Lung (tissue), 17 donors: ENCODE measurements at places on chromosomes 11 and 22. TPM values are rescaled to one million over a fixed set of nuclear protein-coding genes. Genes with fewer than 3 reads are reported as not detected.
A peak's percentile ranks its signal among the peaks of the same experiment; 100 is the strongest.

The TMPRSS4 gene
- total RNA-seq: 4.8 TPM

- DNase-seq: no peak
Observed at GRCh38 chr22:36079041-36079440, 50.4 kb upstream of the RBFOX2 start.

DNA sequence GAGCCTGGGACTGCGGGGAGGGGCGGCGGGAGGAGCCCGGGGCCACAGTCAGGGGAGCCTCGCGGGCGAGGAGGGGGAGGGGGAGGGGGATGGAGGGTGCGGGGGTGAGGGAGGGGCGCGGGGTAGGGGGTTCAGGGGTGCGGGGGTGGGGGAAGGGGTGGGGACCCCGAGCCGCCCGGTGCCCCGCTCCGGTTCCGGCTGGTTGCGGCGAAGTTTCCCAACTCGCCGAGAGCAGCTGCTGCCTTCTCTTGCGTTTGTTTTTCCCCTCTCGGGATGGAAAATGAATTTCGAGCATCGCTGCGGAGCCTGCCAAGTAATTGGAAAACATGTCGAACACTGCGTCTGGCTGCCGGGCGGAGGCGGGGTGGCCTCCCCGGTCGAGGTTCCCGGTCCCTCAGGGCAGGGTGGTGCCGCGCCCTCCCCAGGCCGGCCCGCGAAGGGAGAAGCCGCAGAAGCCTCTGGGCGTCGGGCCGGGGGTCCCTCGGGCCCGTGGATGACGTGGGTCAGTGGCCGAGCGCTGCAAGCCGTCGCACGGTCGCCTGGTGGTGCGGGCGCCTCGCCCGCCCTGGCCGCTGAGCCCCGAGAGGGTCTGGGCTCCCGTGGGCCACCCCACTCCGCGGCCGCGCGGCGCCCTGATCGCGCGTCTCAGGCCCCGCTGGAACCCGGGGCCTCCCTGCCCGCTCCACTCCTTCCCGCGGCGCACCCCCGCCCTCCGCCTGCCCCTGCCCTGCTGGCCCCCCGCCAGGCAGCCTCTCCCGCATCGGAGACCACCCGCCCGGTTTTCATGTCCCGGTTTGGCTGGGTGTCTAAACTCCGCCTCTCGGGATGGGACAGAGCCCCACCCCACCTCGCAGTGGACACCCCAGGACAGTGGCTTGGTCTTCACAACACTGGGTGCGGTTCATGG lies 12.1 kb downstream of the SPATA19 start:
- peak; percentile 25 for DNase-seq

DNA sequence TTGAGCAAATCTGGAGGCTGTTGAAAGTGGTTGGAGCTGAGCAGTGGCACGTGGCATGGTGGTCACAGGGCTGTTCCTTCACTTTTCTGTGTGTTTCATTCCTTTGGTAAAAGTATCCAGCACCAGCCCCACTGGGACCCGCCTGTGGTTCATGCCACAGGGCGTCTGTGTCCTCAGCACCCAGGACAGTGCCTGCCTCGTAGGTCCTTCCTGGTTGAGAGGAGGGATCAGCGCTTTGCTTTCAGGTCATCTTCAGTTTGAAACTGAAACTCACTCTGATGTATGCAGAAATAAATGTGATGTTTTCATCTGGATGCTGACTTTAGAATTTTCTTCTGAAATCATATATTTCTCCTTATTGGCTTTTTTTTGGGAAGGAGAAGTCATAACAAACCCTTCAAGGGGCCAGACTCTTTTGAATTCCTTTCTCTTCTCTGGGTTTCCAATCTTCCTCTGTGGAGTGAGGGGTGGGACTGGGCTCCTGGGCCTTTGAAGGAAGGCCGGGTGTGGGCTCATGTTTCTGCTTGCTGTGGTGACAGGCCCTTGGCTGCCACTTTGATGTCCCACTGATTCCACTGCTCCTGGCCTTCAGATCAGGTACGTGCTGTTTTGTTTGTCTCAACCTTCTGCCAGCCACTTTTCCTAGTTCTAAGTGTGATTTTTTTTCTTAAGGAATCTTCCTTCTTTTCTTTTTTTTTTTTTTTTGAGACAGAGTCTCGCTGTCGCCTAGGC lies 26.2 kb downstream of the TBC1D22A start:
- no peak for DNase-seq

The MMP27 gene
- total RNA-seq: not detected

DNA sequence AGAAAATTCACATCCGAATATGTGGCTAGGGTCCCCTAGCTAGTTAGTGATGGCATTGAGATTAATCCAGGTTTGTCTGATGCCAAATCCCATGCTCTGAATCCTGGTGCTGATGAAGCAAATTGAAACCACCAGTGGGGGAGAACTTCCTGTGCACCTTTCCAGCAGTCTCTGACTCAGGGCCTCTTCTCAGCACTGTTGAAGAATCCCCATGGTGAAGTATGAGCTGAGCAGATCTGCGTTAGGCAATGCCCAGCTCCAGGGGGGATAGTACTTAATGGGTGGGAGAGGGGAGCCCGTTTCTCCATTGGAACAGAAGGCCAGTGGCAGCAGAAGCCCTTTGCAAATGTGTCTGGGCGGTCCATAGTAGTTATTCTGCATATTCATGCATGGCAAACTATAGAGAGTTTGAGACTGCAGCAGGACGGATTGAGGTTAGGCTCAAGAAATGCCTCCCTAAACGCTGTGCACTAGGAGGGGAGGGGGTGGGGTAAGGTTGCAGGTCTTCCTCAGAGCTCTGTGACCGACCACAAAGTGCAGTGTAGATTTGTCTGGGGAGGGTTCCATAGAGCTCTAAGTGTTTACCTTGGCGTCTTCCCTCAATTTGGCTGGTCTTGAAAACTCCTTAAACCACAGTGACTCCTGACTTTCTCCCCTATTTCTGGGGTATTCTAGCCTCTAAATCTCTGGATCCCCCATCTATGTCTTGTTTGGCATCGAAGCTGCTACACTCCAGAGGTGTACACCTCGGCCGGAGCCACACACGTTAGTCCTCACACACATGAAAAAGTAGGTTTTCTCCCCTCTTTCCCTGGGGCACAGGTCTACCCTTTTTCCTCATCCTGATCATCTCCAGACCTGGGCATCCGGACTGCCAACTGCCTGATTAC lies 4.8 kb downstream of the POU2F3 start:
- no peak for DNase-seq

The GNAZ gene
- 3.6 TPM for total RNA-seq

GRCh38 chr11:119506436-119506835 lies 83.5 kb upstream of the THY1 start:
- DNase-seq: peak; percentile 17

DNA sequence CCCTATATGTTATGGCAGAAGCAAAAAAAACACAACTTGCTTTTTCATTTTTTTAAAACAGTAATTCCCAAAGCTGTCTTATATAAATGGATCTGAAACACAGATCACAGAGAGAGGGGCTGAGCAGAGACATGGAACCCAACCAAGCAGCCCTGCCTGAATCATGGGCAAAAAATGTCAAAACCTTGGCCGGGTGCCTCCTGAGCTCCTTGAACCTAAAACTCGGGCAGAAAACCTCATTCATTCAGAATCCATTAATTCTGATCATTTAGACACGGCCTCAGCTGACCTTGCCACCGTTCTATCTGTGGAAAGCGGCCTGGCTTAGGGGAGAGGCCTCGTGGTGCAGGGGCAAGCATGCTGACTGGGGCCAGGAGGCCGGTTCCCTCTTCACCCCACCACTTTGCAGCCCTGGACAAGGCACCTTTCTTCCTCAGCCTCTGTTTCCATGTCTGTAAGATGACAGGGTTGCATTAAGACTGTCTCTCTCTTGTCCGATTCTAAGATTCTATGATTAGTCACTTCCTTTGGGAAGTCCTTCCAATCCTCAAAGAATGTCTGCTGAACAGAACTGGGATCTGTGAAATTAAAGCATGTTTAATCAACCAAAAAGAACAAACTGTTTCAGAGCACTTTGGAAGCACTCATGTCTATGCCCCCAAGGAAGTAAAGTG lies 26.0 kb downstream of the TENM4 start:
- no peak for DNase-seq

DNA sequence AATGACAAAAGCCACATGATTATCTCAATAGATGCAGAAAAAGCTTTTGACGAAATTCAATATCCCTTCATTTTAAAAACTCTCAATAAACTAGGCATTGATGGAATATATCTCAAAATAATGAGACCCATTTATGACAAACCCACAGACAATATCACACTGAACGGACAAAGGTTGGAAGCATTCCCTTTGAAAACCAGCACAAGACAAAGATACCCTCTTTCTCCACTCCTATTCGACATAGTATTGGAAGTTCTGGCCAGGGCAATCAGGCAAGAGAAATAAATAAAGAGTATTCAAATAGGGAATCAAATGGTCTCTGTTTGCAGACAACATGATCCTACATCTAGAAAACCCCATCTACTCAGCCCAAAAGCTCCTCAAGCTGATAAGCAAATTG lies 52.0 kb downstream of the CASP12 start:
- DNase-seq: no peak

DNA sequence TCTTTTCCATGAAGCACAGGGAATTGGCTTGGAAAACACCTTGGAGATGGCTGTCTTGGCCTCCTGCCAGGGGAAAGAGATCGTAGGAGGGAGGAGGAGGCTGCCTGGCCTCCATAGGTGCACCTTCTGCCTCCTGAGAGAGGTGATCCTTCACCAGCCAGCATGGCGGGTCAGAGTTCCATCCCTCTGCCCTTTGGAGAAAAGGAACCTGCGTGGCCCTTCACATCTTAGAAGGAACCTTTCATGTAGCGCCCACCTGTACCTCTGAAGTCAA lies 58.2 kb upstream of the DRD2 start:
- DNase-seq: no peak

- DNase-seq: no peak
Observed at GRCh38 chr11:114159320-114159719, 99.8 kb downstream of the ZBTB16 start.

DNA sequence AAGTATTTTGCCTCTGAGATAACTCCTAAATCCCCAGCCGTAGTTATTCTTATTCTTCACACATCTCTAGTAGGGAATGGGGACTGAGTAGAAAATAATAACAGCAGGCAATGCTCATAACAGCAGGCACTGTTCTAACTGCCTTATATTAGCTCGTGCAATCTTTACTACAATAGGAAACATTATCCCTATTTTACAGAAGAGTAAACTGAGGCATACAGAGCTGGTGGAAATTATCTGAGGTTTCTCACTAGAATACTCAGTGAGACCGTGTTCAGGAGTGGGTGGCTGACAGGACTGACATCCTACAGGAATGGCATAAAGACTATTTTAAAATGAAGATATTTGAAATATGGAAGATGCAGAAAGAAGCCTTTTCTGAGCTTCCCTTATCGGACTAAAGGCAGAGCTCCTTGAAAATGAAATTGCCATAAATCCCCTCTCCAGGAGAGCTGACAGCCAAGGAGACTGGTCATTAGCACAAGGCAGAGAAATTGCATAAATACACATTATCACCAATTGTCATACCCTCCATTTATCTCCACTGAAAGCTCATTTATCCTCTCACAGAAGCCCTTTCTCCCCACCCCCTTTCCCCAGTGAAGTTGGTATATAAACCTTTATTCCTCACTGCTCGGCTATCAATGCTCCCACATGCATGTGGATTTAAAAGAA lies 93.9 kb downstream of the RASSF10 start:
- DNase-seq: no peak

DNA sequence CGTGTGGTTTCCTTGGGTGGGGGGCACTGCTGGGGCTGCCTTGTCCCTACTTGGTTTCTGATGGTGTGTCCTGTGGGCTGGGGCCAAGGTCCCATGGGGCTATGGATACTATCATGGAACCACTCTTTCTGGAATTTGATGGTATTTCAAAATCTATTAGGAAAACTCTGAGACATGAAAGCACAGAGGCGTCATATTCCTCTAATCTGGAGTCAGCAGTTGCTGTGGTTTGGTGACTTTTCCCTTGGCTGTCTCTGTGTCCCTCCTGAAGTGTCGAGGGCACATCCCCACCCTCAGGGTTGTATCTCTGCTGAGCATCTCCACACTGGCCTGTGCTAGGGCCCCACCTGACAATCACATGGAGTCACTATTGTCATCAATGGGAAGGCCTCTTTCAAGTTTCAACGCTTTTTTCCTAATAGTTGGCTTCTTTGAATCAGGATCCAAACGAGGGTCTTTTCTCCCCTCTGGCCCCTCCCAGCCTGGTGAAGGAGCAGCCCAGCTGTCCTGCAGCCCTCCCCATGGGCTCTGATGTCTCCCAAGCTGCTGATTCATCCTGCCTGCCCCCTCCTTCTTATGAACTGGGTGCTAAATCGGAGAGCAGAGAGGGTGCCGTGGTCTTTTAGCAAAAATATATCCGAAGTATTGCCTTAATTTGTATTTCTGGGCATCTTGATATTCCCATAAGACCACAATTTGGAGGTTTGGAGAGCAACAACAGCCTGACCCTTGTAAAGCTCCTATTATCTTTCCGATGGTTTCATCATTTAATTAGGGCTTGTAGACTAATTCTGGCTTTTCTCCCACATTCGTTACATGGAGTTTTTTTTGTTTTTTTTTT lies 38.5 kb downstream of the MED15 start:
- no peak for DNase-seq

DNA sequence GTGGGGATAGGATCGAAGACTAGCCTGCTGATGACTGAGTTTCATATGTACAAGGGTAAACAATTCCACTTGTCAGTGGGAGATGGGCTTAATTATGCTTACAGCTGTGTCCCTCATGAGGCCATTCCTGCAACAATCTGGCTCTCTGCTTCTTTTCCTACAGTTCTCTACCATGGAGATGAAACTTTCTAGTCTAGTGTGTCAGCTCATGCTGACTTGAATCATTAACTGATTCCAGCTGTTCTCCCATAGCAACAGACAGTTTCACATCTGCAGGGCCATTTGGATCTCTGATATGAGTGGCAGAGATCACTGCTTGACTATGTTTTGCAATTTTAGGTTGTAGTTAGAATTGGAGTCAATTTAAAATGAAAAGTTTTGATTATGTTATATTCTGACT lies 1251.7 kb upstream of the RAG2 start:
- DNase-seq: peak; percentile 75

The KCNQ1 gene
- 41.7 TPM for total RNA-seq

The TYR gene
- not detected for total RNA-seq

- no peak for DNase-seq
Observed at GRCh38 chr22:26291940-26292666, 122.8 kb downstream of the SEZ6L start.

DNA sequence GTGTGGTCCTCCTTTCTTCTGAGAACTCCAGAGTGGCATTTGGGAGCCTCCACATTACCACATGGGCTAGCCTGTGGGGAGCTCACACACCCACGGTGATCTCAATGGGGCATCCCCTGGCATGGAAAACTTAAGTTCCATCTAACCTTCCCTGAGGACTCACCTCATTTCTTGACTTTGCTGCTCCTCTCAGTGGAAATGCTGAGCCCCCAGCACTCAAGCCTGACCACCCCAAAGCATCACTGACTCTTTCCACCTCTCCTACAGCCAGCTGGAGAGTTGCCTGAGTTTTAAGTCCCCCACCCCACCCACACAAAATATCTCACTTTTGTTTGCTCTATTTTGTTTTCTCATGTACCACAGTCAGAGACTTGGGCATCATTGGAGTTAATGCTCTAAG lies 23.8 kb upstream of the PARVA start:
- no peak for DNase-seq

DNA sequence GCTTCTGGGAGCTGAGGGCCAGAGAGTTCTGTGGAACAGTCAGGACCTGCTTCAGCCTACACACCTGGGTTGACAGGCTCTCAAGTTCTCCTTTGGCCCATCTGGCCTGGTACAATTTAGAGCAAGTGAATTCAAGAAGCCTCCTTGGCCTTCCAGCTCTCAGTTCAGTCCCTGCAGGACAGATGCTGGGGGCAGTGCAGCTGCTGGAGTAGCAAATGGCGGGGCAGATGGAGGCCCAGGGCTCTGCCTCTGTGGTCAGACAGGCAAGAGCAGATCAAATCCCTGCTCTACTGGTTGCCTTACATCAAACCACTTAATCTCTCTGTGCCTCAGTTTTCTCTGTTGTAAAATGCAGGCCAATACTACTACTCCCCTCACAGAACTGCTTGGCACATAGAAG lies 8.7 kb upstream of the KCNK7 start:
- DNase-seq: no peak
